ENCODE measurements at places on chromosomes 2 and 18. TPM values are rescaled to one million over a fixed set of nuclear protein-coding genes. Genes with fewer than 3 reads are reported as not detected.

CNDP1 gene
- 90.4 TPM for polyA plus RNA-seq

BOLL gene
- polyA plus RNA-seq = not detected

VAMP8 gene
- polyA plus RNA-seq = 14.1 TPM

NETO1 gene
- 2.6 TPM for polyA plus RNA-seq

SLC66A2 gene
- polyA plus RNA-seq = 45.1 TPM

CCDC150 gene
- polyA plus RNA-seq = 1.2 TPM

SKA1 gene
- polyA plus RNA-seq = 12.1 TPM

CYP27A1 gene
- polyA plus RNA-seq = 56.6 TPM

C1GALT1C1L gene
- not detected for polyA plus RNA-seq

DNA sequence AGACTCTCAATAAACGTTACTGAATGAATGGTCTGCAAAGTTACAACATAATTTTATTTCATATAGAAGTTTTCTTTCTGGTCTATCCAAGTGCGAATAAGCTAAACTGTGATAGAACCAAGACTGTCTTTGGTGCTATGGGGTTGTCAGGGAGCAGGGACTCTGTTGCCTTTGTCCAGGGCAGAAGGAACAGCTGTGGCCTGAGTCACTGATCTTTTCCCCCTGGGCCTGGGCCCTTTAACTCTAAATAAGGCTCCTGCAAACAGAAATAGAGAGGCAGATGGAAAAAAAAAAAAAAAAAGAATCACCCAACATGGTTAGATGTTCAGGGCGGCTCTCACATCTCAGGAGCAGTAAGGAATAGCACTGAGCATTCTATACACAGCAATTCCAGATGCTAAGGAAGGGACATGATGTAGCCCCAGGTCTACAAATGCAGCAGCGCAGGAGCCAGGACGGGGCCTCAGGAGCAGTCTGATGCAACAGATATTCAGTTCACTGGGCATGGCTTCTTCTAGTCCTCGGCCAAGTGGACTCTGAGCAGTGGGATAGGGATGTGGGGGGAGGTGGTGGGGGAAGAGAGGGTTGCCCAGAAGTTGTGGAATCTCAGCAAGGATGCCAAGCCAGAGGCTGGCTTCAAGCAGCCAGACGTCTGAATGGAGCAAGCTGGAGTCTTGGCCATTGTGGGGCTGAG lies 247.1 kb upstream of the SIX2 start:
- DNase-seq = peak; percentile 22

GRCh38 chr2:20514596-20515269 lies 67.9 kb downstream of the RHOB start:
- no peak for DNase-seq

GRCh38 chr2:68829749-68830148 lies 41.4 kb downstream of the BMP10 start:
- DNase-seq = no peak

DNA sequence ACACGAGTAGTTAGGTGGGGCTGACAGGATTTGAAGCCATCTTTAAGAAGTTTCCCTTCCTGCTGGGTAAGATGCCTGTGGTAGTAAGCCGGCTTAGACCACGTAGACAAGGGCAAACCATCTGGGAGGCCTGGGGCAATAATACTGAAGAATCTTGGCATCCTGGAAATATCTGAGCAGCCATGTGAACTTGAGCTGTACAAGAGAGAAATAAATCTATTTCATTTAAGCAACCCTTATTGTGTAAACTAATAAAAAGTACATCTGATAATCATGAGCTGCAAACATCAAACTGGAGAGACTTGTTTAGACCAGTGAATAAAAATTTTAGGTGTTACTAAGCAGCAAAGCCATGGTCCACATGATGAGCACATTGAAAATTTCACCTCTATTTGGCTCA lies 11.4 kb upstream of the CETN1 start:
- no peak for DNase-seq

DNA sequence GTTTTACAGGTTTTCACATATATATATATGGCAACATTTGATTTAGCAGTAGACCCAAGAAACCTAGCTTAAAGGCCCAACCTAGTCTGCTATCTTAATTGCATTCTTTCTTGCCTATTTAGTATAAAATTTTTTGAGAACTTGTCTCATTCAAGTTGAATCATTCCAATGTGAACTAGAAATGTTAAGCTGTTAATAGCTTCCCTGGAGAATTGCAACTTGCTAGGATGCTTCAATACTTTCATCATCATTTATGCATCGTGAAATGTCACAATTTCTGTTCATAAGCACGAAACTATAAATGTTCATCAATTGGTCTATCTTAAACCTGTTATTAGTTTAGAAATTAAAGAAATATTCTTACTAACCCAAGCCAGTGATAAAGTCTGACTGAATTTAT lies 217.6 kb downstream of the BABAM2 start:
- DNase-seq = no peak

DNA sequence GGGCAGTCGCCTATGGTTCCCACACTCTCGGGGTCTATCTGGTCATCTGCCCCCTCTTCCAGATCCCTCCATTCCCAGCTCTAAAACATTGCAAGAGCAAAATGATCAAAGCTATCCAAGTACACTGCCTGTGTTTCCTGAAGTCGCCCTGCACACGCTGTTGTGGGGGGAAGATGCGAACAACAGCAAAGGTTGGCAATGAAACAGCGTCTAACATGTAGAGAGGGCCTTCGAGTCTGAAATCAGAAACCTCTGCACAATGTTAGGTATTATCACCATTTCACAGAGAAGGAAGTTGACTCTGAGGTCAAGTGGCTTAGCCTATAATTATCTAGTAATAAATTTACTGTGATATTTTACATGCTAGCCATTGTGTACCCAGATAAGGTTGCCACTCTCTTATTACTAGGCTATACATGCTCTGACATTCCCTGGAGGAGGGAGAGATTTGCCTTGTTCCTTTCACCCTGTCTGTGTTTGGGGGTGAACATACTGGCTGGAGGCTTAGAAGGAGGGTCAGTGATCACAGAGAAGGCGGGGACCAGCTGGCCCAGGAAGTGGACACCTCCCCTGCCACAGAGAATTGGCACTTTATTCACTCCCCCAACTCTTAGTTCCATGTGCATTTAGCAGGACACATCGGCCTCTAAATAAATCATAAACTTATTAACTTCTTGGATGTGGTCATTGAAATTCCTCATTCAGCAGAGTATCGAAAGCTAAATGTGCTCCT lies 36.8 kb downstream of the KCTD1 start:
- no peak for DNase-seq

DNA sequence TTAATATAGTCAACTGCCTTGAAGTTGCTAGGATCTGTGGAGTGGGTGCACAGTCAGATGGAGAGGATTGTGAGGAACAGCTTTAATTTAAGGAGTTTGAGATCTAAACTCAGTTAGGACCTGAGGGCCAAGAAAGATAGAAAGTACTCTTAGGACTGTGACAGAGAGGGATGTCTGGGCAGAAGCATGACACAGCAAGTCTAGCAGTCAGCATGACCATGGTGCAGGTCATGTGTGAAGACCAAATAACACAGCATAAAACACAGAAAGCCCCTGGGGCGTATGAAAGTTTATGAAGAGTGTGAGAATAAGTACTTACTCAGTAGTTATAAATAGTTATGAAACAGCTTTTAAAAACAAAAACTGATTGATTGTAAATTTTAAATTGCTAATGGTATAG lies 107.2 kb downstream of the GALNT1 start:
- DNase-seq = no peak

GRCh38 chr2:38370664-38371063 lies 6.4 kb downstream of the ATL2 start:
- no peak for DNase-seq

- DNase-seq = no peak
These were observed 176.7 kb downstream of the SOX11 start for GRCh38 chr2:5868931-5869330.

- DNase-seq = no peak
These were observed 334.7 kb downstream of the EIPR1 start for GRCh38 chr2:3042601-3043585.

GRCh38 chr2:96891591-96892333 lies 21.9 kb upstream of the SEMA4C start:
- DNase-seq = no peak

GRCh38 chr2:101858246-101858645 lies 133.5 kb upstream of the IL1R2 start:
- no peak for DNase-seq

GRCh38 chr2:8149985-8150539 lies 531.8 kb upstream of the ID2 start:
- DNase-seq = no peak

DNA sequence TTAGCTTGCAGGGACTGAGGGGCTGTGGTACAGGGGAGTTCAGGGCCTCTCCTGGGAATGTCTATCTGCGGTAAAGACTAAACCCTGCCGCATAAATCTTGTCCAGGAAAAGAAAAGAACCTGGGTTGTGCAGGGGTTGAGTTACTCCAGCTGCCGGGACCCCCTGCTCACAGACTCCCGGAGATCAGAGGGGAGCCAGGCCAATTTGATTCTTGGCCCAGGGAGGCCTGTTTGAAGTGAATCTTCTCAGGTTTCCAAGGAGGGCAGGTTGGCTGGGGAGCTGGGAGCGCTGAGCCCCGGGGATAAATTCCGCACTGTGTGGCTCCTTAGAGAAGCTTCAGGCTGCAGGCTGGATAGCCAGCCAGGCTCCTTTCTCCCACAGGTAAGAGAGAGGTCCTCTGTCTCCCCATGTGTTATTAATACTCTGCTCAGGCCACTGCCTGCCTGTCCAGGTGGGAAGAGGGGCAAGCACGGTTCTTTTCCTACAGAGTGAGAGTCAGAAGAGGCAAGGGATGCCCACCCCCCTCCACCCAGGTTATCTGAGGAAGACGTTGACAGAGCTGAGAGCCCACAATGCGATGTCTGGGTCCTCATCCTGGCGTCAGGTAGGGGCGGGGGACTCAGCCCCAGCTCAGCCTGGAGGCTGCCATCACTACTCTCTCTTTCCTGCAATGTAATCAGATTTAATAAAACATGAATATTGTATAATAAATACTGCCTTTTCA lies 82.7 kb downstream of the LONRF2 start:
- no peak for DNase-seq

- no peak for DNase-seq
These were observed 117.3 kb downstream of the THADA start for GRCh38 chr2:43478412-43479086.

- no peak for DNase-seq
These were observed 56.3 kb downstream of the ASB1 start for GRCh38 chr2:238483021-238483420.

DNA sequence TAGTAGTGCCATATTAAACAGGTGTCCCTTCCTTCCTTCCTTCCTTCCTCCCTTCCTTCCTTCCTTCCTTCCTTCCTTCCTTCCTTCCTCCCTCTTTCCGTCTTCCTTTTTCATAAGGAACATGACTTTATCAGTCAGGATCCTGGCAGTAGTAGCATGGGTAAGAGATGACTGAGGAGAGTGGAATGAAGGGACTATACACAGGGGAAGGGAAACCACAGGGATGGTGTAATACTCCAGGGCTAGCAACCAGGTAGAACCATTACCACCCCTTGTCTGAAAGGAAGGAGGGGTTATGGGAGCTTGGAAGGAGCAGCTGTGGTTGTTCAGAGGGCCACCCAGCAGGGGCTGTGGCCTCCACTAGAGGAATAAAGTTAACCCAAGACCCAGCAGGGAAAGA lies 23.2 kb upstream of the KDM3A start:
- DNase-seq = no peak

- no peak for DNase-seq
These were observed 224.8 kb upstream of the PXDN start for GRCh38 chr2:1968988-1969700.

DNA sequence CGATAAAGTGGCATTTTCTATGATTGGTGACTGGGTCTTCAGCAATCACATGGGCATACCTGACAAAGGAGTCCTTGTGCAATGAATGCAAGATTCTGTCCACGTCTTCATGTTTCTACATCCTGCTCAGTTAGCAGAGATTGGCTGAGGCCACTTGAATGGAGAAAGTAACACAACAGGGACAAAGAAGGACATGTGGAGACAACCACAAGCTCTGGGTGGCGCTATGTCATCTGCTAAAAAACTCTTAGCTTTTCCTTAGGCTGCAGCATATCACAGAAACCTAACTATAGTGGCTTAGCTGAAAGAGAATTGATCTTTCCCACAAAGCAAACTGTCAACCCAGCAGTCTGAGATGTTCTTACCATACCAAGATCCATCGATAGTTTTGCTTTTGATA lies 1109.7 kb downstream of the SOCS6 start:
- peak; percentile 48 for DNase-seq

GRCh38 chr18:13376841-13377351 lies 158.3 kb downstream of the LDLRAD4 start:
- DNase-seq = no peak

DNA sequence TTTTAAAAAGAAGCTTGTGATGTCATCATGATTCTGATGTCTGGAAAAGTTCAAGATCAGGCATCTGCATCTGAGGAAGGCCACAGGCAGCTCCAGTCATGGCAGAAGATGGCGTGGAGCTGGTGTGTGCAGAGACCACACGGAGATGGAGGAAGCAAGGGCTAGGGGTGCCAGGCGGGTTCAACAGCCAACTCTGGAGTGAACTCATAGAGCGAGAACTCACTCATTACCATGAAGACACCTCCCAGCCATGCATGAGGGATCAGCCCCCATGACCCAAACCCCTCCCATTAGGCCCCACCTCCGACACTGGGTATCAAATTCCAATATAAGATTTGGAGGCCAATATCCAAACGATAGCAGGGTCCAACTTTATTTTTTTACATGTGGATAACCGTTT lies 61.6 kb downstream of the KCNG2 start:
- DNase-seq = no peak

- DNase-seq = no peak
These were observed 316 bp downstream of the WDR12 start for GRCh38 chr2:202911203-202911511.

DNA sequence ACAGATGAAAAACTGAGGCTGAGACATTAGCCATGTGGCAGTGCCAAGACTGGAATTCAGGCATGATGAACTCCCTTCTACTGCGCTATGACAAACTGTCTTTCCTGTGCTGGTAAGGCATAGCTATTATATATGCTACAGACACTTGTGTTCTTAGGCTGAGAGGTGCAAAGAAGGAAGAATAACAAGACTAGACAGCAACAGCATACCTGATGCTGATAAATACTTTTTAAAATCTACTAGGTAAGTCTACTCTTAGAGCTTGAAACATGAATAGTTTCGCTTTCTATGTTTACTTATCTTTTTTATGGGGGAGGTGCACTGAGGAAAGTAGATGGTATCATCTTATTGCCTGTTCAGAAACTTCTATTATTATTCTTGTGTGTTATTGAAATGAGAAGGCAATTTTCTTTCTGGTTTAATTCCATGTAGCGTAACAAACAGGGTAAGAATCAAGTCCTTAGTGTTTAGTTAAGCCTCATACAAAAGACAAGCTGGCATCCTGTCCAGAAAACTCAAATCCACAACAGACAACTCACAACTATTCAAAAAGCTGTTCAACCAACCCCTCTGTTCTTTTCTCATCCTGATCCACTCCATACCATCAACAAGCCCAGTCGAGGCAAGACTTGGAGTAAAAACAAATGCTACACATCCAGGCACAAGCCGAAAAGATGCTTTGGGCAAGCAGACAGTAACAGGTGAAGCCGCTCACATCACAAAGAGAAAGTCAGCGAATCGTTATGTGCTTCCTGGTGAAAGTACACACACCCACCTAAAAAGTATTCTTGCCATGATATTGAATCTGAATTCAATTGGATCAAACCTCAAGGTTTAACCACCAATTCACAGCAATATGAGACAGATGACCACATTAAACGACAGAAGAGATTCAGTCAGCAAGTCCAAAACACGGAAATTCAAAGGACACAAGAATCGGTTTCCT lies 1.5 kb downstream of the TTC32 start:
- no peak for DNase-seq

- DNase-seq = no peak
These were observed 38.5 kb downstream of the THAP4 start for GRCh38 chr2:241598487-241598886.

GRCh38 chr2:3742743-3743508 lies 39.6 kb downstream of the DCDC2C start:
- no peak for DNase-seq
